ENCODE measurements at places on chromosomes 5 and 9.

DNA sequence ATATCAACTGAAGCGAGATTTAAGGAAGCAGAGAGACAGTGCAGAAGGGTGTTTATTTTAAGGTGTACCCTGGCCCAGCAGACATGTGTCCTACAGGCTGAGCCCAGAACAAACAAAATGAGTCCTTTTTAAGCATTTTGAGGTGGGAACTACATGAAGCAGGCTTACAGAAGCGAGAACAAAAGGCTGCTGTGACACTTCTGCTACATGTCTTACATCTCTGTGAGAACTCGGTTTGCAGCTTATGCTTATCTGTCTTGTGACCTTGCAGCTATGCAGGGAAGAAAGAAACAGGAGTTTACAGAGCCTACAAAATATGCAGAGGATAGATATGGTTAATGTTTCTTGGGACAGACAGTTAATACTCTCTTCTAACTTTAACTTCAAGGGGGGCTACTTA lies 295.9 kb downstream of the CEMIP2 start:
- DNase-seq = no peak

- DNase-seq = no peak
These were observed 28.7 kb downstream of the ITGA2 start for GRCh38 chr5:53017794-53018391.

DNA sequence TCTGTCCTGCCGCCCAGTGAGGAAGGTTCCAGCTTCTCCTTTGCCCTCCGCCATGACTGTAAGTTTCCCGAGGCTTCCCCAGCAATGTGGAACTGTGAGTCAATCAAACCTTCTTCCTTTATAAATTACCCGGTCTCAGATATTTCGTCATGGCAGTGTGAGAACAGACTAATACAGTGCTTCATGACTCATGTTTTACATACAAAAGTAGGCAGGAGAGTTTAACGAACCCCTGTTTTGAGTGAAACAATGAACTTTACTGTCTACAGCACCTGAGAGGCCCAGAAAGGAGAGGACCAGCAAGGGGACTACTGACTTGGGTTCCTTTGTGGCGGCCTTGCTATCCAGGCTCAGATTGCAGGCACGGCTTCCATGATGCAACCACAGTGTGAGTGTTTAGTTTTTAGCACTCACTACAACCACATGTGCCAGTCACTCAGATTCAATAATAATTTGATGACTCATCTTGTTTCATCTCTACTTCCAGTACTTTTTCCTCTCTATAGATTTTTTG lies 139.1 kb upstream of the CLINT1 start:
- DNase-seq = no peak

GRCh38 chr9:112074250-112075008 lies 100.7 kb downstream of the SUSD1 start:
- DNase-seq = peak; percentile 54

DNA sequence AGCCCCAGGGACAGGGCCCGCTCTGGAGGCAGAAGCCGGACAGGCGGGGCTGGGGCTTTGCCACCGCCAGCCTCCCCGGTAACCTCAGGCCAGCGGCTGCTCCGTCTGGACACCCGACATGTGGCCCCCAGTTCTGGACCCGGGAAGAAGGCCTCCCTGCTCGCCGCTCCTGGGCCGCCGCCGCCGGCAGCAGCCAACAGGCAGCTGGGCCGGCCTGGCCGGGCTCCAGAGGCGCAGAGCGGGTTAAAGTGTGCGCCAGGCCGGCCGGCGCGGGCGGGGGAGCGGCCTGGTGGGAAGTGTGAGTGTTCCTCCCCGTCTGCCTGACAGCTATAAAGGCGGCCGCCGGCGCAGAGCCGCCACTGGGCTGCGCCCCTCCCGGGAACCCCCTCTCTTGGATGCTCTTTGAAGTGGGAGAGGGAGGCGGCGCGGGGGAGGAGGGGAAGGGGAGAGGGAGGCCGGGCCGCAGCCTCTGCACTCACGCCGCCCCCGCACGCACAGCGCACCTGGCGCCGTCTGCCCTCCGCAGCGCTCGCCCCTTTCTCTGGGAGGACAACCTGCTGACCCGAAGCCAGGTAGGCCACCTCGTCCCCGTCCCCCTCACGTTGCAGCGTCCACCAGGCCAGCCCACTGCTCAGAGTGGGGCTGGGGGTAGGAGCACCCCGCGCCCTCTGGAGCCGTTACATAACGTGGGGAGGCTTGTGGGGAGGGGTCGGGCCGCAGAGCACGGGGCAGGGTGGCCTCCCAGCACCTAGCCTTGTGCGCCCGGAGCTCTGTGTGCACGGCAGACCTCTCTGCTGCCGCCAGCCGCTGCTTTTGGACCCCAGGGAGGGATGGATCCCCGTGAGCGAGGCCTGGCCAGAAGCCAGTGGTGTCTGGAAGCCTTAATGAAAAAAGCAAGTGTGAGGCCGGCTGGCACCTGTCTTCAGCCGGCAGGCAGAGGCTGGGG lies at the start of gene ADAMTSL2:
Gene ADAMTSL2, plus strand, starts transcription at position 359 of the 946 bp plus-strand sequence. CDS start 2,009 bp downstream, outside the sequence.
- DNase-seq = no peak

DNA sequence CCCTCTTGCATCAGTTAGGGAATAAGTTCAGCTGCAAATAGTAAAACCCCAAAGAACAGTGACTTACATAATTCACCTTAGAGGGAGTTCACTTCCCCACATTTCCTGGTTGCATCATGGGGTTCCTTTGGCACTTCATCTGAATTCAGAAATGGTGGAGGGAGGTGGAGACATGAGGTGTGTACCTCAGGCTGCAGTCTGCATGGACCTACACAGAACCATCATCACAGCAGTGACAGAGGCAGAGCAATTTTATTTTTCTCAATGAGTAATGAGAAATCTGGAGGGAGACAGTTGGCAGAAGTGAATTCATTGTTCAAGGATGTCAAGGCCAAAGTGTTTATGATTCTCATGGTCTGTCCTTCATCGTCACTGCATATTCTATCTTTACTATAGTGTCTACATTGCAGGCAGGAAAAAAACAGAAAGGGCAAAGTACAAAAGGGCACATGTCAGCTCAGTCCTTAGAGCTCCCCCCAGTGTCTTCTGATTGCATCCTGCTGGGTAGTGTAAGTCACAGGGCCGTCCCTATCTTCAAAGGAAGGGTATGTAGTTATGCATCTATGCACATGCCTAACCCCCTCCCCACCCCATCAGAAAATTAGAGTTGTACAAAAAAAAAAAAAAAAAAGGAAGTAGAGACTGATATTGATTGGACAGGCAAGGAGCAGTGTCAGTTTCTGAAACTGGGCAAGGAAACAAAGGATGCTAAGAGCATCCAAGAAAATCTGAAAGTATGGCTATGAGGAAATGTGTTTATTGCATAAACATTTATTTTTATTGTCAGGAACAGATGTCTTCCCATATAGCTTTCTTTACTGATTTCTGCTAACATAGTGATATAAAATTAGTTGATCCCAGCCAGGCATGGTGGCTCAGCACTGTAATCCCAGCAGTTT lies 132.7 kb upstream of the APC start:
- no peak for DNase-seq

DNA sequence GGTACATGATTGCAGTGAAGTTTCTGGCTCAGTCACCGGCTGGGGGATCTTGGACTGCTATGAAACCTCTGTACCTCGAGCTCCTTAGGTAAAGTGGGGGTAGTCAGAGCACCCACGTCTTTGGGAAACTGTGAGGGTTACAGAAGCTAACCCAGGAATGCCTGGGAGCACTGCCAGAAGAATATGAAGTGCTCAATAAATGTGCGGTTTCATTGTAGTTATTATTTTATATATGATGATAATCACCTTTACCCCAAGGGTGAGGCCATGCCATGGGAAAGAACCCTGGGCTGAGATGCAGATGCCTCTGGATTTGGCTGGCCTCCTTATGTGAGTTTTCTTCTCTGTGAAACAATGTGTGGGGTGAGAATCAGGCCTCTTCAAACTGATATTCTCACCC lies 3.7 kb downstream of the NPR3 start:
- DNase-seq = no peak

DNA sequence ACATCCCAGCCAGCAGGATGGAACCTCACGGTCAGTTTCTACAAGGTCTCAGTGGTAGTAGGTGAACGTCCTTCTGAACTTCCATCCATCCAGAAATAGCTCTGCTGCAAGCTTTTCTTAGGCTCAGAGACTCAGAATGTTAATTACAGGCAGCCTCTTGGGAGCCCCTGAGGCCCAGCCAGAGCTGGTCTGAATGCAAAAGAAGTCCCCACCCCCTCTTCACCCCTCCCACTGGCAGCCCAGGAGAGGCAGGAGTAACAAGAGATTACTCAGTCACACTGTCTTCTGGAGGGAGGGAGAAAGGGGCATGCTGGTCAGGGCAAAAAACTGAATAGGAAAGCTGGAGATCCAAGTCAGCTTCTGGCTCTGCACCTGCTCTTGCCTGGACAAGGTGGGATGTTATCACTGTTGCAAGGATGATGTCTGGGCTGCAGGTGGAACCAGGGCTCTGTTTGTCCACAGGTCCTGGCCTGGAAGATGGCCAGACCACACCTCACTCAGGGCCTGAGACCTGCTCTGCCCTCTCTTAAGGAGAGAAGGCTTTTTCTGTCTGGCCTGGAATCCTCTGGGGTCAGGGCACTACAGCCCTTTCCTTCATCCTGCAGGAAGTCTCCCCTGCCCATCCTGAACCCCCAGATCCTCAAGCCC lies 9.1 kb downstream of the ENHO start:
- DNase-seq = no peak

DNA sequence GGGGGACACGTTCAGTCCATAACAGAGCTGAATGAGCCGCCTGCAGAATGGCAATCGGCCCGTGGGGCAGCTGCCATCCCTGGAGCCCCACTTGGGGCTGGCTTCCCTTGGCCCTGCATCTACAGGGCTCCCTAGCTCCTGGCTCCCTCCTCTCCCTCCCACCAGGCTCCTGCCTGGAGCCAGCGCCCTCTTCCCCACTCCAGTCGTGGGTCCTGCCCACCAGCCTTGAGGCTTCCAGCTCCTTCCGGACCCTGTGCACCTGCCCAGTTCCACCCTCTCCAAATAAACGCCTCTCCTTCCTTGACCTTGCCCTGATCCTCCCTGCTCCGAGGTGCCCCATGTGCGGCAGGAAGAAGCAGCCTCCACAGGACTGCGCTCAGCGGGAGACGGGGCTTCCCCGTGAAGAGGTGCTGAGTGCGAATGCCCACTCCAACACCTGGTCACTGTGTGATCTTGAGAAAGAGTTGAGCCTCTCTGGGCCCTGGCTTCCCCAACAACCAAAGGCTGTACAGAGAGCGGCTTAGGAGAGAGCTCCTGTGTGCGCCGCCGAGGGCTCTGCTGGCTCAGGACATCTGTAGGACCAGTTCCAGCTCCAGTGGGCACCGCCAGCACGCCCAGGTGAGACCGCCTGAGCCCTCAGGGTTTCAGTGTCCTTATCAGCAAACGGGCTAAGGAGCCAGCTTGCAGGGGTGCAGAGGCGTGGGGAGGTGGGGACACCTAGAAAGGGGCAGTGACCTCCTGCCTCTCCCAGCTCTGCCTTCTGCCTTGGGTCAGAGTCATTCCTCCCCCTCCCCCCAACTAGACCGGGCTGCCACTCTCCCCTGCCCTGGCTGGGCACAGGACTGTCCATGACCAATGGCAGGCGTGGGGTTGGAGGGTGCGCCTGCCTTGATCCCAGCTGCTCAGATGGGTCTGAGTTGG lies 12.1 kb downstream of the C9orf50 start:
- DNase-seq = no peak

- no peak for DNase-seq
These were observed 105.2 kb downstream of the PBX3 start for GRCh38 chr9:125852386-125852785.

GRCh38 chr5:176817841-176818377 lies 7.5 kb downstream of the UNC5A start:
- DNase-seq = no peak

GRCh38 chr5:68271124-68271523 lies 55.6 kb downstream of the PIK3R1 start:
- DNase-seq = no peak

- DNase-seq = no peak
These were observed 30.4 kb downstream of the ELL2 start for GRCh38 chr5:95931079-95931833.

GRCh38 chr9:116116393-116116792 lies 37.2 kb upstream of the PAPPA start:
- no peak for DNase-seq

- DNase-seq = no peak
These were observed 264.2 kb upstream of the DAPK1 start for GRCh38 chr9:87233431-87233830.

- no peak for DNase-seq
These were observed 644.3 kb downstream of the ACTL7B start for GRCh38 chr9:108211411-108211955.

DNA sequence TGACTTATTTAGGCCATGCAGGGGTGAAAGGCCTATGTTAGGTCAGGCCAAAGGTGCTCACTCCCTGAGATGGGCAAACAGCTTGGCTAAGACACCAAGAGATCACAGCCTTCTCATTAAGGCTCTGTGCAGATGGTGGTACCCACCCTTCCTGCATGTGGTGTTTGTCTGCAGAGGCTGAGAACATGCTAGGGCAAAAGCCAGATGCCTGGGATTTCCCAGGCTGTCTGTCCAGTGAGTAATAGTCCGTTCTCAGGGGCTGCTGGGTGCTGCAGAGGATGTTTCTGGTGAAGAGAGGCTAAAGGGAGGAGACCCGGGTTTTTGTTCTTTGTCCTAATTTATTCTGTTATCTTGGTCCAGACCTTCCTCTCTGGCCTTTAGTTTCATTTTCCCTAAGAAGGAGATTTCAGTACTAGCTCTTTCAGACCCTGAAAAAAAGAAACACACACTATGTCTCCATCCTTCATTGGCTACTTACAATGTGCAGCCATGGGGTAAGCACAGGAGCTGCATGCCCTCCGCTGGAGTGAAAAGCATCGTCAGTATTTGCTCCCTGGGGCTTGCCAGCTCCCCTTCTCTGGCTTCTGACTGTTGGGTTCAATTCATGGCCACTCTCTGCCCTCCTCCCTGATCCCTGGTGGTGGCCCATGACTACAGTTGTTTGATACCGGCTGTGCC lies 23.4 kb upstream of the GLRA1 start:
- no peak for DNase-seq

- DNase-seq = no peak
These were observed 261.8 kb downstream of the MCTP1 start for GRCh38 chr5:95022967-95023695.

DNA sequence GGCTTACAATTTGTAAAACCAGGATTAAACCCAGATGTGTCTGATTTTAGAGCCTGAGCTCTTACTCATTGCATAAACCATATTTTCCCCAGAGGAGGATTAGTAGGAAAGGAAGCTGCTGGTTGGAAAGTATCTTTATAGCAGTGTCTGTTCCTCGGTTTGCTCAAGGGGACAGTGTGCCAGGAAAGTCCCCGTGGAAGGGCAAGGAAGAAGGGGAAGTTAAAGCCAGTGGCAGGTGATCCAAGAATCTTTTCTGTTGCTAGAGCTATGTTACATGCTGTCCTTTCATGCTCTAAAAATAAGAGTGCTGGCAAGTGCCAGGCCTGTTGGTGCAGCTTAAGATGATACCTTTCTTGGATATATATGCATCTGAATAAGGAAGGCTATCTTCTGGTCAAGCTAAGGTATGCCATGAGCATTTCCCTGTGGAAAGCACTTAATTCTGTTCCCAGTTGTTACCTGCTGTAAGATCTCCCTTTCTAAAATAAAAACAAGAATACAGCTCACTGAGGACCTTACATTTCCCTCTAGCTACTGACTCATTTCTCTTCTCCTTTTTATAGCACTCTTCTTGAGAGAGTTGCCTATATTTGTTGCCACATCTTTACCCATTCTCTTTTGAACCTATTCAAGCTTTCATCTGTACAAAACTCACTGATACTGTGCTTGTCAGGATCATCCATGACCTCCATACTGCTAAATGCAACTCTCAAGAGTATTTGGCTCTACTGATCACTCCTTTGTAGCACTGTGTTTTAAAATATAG lies 8.0 kb downstream of the PDCD1LG2 start:
- DNase-seq = no peak

Measured in tibial nerve (tissue), 4 donors.